Brain (organoid and tissue), 16 donors: ENCODE measurements at places on chromosomes 13 and 19.

- peak; percentile 25 for DNase-seq
Measured at GRCh38 chr13:44274771-44275205, 98.8 kb upstream of the SERP2 start.

- DNase-seq = no peak
Measured at GRCh38 chr13:63005625-63006024, 1590.0 kb upstream of the PCDH20 start.

- DNase-seq = no peak
Measured at GRCh38 chr13:97851269-97851668, 102.2 kb upstream of the IPO5 start.

- peak; percentile 10 for DNase-seq
Measured at GRCh38 chr19:17624314-17624991, 63.7 kb downstream of the UNC13A start.
